ENCODE measurements at places on chromosomes 12 and 14.

DNA sequence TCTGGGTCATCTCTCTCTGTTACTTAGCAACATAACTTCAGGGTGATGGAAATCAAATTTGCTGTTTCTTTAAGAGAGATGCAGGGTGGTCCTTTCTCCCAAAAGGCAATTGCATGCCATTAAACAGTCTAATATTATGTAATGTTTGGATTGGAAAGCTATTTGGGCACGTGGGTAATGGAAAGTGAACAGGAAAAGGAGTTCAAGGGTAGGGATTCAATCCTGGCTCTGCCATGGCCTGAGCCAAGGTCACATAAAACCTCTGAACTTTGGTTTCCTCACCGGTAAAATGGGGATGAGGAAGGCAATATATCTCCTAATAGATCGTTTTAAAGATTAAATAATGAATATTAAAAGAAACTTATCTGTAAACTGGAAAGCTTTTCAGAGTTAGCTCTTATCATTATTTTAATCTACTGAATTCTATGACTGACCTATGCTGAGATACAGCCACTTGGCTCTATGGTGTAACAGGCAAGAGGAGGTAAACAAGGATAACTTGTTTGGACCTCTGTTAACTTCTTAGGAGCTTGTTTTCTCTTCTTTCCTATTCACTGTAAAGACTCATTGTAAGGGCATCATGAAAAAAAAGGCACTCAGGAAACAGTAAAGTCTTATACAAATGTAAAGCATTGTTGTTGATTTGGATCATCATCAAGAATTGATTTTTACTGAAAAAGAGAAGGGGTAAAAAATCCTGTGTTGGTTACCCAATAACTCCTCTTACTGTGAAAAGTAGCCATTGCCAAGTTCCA, 55.7 kb upstream of the OVCH1 start:
- peaks cover 4% of the 10 kb centered on the region for H3K27me3 ChIP-seq
- H3K4me1 ChIP-seq = no peaks in the 10 kb centered on the region
- H3K4me3 ChIP-seq = no peak overlapping the region

- H3K36me3 ChIP-seq = no peaks in the 10 kb centered on the region
- no peaks in the 10 kb centered on the region for H3K27me3 ChIP-seq
- H3K4me1 ChIP-seq = peaks cover 22% of the 10 kb centered on the region
- no peak for DNase-seq
Observed at GRCh38 chr14:93032421-93032936, 83.2 kb downstream of the ITPK1 start.

- H3K4me1 ChIP-seq = peaks cover 23% of the 10 kb centered on the region
- peaks cover 3% of the 10 kb centered on the region for H3K36me3 ChIP-seq
- no peak overlapping the region for H3K4me3 ChIP-seq
- no peaks in the 10 kb centered on the region for H3K27me3 ChIP-seq
- peak overlapping the region; percentile 81 for H3K27ac ChIP-seq
Observed at GRCh38 chr12:95674631-95675030, 115.9 kb downstream of the NTN4 start.

DNA sequence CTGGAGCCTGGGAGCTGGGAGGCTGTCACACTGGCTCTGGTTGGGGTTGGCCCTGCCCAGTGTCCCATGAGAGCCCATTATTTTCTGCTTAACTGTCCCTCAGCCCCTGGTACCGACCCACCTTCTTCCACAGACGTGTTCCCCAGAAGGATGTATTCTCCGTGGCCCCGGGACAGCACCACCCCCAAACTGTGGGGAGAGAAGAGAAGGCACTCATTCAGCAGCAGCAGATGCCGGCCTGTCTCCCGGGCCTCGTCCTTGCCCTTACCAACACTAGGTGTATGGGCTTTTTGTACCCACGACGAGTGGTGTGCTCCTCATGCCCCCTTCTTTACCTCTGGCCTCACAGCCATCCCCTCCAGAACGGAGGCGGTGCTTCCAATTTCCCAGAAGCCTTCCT, 38.1 kb downstream of the LRTM2 start:
- H3K4me1 ChIP-seq = no peaks in the 10 kb centered on the region
- H3K27me3 ChIP-seq = peaks cover 30% of the 10 kb centered on the region
- H3K4me3 ChIP-seq = no peak overlapping the region
- H3K36me3 ChIP-seq = no peaks in the 10 kb centered on the region
- no peak for DNase-seq
- H3K27ac ChIP-seq = no peak overlapping the region

DNA sequence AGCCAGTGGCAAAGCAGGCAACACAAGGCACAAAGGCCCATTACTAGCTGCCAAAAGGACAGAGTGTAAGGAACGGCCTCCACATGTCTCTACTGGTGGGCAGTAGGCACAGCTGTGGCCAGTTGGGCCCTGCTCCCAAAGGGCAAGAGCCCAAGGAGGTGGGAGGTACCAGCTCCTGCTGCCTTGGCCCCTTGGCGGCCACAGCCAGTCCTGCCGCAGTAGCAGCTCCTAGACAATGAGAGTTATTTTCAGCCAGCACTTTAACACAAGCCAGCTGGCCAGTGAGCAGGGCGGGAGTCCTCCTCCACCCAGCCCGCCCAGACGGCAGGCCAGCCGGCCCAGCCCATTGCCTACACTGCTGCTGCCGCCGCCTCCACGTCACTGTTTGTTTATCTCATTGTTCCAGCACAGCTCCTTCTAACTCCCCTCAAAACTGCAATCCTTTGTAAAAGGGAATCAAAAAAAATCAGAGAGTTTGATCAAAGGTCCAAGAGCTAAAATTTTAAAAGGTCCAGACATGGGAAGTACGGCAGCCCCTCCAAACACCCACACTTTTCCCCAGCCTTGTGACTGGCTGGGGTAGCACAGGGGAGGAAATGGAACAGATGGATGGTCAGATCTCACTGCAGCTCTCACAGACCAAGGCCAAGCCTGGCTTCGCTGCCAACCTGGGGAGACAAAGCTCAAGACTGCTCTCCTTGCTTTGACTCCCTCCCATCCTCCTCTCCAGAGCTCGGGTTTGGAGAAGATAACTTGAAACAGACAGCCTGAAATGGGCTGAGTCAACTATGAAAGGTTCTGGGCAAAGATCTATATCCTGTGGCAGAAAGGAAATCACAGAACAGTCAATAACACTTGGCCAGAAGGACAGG, 33.5 kb downstream of the FMNL3 start:
- no peaks in the 10 kb centered on the region for H3K36me3 ChIP-seq
- H3K27me3 ChIP-seq = no peaks in the 10 kb centered on the region
- H3K4me3 ChIP-seq = peak overlapping the region; percentile 10
- peak overlapping the region; percentile 98 for H3K27ac ChIP-seq

- no peak overlapping the region for H3K27ac ChIP-seq
- no peak for DNase-seq
- H3K4me3 ChIP-seq = no peak overlapping the region
Observed at GRCh38 chr12:132343294-132344004, 14.1 kb upstream of the GALNT9 start.

GRCh38 chr12:69502345-69503081, 32.3 kb downstream of the FRS2 start:
- no peaks in the 10 kb centered on the region for H3K27me3 ChIP-seq
- no peak overlapping the region for H3K27ac ChIP-seq
- DNase-seq = no peak
- no peaks in the 10 kb centered on the region for H3K36me3 ChIP-seq

DNA sequence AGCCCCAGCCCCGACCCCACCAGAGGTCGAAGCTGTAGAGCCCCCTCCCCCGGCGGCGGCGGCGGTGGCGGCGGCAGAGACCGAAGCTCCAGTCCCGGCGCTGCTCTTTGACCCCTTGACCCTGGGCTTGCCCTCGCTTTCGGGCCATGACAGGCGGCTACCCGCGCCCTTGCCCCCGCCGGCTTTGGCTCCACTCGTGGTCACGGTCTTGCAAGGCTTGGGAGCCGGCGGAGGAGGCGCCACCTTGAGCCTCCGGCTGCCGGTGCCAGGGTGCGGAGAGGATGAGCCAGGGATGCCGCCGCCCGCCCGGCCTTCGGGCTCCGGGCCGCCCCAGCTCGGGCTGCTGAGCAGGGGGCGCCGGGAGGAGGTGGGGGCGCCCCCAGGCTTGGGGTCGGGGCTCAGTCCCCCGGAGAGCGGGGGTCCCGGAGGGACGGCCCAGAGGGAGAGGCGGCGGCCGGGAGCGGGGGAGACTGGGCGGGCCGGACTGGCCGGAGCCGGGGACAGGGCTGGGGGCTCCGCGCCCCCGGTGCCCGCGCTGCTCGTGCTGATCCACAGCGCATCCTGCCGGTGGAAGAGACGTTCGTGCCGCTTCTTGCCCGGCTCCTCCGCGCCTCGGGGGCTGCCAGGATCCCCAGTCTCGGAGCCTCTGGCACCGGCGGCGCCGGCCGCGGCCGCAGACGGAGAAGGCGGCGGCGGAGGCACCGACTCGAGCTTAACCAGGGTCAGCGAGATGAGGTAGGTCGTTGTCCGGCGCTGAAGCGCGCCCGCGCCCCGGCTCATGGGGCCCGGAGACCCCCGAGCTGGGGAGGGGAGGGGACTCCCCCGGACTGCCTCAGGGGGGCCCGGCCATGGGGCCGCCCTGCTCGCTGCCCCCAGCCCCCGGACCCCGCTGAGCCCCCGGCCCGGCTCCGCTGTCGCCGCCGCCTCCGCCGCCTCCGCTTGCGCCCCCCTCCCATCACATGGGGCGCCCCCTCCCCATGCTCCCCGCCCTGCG, 778 bp downstream of the AGAP2 start:
- no peak overlapping the region for H3K4me3 ChIP-seq
- H3K36me3 ChIP-seq = no peaks in the 10 kb centered on the region
- no peak overlapping the region for H3K27ac ChIP-seq

DNA sequence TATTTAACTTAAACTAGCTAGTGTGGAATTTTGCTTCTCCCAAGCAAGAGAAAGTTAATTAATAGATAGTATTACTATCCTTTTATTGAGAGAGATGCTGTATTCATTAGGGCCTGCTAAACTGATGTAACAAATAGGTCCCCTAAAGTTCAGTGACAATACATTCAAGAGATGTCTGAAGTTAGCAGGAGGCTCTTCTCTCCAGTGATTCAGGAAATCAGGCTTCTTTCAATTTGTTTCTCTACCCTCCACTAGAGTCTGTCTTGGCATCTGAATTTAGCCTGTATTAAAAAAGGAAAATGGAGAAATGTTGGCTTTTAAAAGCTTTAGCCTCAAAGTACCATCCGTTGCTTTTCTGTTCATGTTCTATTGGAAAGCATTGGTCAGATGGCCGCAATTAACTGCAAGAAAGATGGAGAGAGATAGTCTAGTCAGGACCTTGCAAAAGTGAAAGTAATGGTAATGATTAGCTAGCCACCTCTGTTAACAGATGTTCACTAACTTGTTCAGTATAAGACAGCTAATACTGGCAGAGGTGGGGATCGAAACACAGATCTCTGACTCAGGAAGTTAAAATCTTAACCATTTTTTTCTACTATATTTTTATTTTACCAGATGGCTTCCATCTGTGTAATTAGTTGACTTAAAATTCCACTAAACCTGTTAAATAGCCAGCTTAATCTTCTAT, 786.8 kb downstream of the TMTC2 start:
- H3K4me3 ChIP-seq = no peak overlapping the region
- DNase-seq = no peak
- no peaks in the 10 kb centered on the region for H3K27me3 ChIP-seq
- H3K4me1 ChIP-seq = peaks cover 12% of the 10 kb centered on the region
- no peak overlapping the region for H3K27ac ChIP-seq

Measured in mesothelial cell of epicardium (in vitro differentiated cells).